Ascending aorta (tissue), 2 donors: ENCODE measurements at places on chromosomes 3 and 15. TPM values are rescaled to one million over a fixed set of nuclear protein-coding genes. Genes with fewer than 3 reads are reported as not detected.

- no peaks in the 10 kb centered on the region for H3K36me3 ChIP-seq
- no peak overlapping the region for H3K4me3 ChIP-seq
- no peak overlapping the region for H3K27ac ChIP-seq
- DNase-seq, result no peak
These were observed 421.3 kb downstream of the PYDC2 start for GRCh38 chr3:191882289-191882688.

- no peak for DNase-seq
- H3K27me3 ChIP-seq, result no peaks in the 10 kb centered on the region
- H3K4me3 ChIP-seq, result no peak overlapping the region
- peaks cover 4% of the 10 kb centered on the region for H3K4me1 ChIP-seq
- H3K36me3 ChIP-seq, result peaks cover 10% of the 10 kb centered on the region
These were observed 30.5 kb upstream of the ICE2 start for GRCh38 chr15:60509470-60509869.

PHLDB2 gene
- total RNA-seq, result 58.6 TPM

GRCh38 chr15:33040496-33040895 lies 154.0 kb downstream of the FMN1 start:
- H3K27ac ChIP-seq, result no peak overlapping the region
- DNase-seq, result no peak
- no peaks in the 10 kb centered on the region for H3K4me1 ChIP-seq

- no peak overlapping the region for H3K4me3 ChIP-seq
- DNase-seq, result no peak
- H3K27ac ChIP-seq, result no peak overlapping the region
These were observed 50.0 kb downstream of the DRD3 start for GRCh38 chr3:114128826-114129225.

DNA sequence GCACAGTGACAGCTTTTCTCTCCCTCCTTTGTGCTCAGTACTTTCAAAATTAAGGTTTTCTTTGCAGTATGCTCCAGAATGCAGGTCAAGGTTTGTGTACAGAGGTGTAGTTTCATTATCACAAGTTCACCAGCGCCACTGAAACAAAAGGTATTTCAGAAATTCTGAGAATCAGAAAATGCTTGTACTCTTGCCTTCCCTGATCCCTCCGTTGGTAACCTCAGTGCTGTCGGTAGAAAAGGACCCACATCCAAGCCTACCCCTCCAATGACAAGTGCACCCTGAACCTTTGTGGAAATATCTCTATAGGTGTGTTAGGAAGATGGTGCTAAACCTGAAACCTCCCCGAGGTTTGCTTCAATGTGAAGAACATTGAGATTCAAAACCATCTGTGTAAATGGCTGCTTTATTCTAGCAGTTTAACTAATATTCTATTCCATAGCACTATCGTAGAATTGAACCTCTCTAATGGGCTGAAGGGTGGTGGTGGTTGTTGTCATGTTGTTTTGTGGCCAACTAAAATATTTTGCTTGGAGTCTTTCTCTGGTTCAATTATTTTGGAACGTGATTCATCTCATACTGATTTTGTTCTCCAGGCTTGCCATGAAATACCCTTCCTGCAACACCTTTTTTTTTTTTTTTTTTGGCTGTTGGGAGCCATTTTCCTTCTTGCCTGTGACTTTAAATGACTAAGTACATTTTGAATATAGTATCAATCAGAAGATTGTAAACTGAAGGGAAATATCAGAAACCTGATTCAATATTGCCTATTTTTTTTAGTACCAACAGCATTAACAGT lies 20.7 kb downstream of the ZBTB38 start:
- no peaks in the 10 kb centered on the region for H3K36me3 ChIP-seq
- peak overlapping the region; percentile 68 for H3K27ac ChIP-seq
- DNase-seq, result no peak
- H3K4me1 ChIP-seq, result peaks cover 25% of the 10 kb centered on the region

DNA sequence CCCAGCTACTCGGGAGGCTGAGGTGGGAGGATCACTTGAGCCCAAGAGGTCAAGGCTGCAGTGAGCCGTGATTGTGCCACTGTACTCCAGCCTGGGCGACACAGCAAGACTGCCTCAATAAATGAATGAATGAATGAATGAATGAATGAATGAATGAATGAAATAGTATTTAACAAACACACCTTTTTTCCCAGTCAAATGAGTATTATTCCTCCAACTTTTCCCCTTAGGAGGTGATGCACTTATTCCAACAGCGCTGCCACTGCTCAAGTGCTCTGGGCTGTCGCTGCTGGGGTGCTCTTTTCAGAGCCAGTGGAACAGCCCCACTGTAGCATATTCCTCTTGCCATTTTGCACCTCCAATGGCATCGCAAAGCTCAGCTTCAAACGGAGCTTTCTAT lies 66.8 kb upstream of the RAD18 start:
- no peak overlapping the region for H3K4me3 ChIP-seq
- peaks cover 2% of the 10 kb centered on the region for H3K4me1 ChIP-seq
- no peaks in the 10 kb centered on the region for H3K36me3 ChIP-seq
- peak; percentile 19 for DNase-seq

- no peaks in the 10 kb centered on the region for H3K36me3 ChIP-seq
- DNase-seq, result peak; percentile 69
- no peak overlapping the region for H3K4me3 ChIP-seq
- H3K4me1 ChIP-seq, result no peaks in the 10 kb centered on the region
- no peaks in the 10 kb centered on the region for H3K27me3 ChIP-seq
These were observed 212.5 kb downstream of the OSBPL10 start for GRCh38 chr3:31768479-31769125.

DNA sequence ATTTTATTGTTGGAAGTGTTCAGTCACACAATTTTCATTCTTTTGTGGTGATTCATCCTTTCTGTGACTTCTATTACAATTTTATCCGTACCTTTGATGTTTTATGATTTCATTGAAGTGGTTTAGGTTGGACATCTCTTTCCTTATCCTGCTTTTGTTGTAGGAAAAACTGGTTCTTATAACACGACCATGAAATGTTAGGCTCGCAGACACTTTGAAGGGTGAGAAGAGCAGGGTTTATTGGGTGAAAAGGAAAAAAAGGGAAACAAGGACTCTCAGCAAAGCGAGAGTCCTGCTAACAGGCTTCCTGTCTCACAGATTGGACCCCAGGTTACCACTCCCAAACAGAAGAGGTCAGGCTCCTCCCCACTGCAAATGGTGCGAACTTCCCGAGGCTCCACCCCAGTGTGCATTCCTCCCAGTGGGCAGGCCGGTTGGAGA lies 257.4 kb downstream of the STXBP5L start:
- DNase-seq, result no peak
- H3K27me3 ChIP-seq, result no peaks in the 10 kb centered on the region
- H3K36me3 ChIP-seq, result no peaks in the 10 kb centered on the region
- H3K4me3 ChIP-seq, result no peak overlapping the region
- no peaks in the 10 kb centered on the region for H3K4me1 ChIP-seq

PRR23C gene
- not detected for total RNA-seq

- no peak for DNase-seq
- H3K27ac ChIP-seq, result no peak overlapping the region
- H3K27me3 ChIP-seq, result no peaks in the 10 kb centered on the region
- no peaks in the 10 kb centered on the region for H3K4me1 ChIP-seq
- no peaks in the 10 kb centered on the region for H3K36me3 ChIP-seq
These were observed 185.5 kb upstream of the GPR149 start for GRCh38 chr3:154615471-154615870.

DNA sequence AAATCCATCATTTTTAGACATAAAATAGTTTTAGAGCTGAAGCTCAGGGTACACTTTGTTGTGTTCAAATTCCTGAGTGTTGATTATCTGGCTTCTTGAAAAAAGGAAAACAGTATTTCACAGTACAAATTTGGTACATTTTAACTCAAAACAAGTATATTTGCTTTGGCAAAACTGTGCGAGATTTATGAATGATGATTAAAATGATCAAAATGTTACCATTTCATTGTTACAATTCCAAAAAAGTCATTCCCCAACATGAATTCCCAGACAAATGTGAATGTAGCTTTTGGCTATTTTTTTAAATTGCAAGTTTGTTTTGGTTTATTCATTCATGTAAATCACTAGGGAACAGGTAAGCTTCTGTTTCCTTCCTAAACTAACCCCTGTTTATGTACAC lies 347.4 kb upstream of the DCBLD2 start:
- H3K27ac ChIP-seq, result peak overlapping the region; percentile 74
- no peak for DNase-seq
- H3K4me1 ChIP-seq, result peaks cover 2% of the 10 kb centered on the region
- no peak overlapping the region for H3K4me3 ChIP-seq

DNA sequence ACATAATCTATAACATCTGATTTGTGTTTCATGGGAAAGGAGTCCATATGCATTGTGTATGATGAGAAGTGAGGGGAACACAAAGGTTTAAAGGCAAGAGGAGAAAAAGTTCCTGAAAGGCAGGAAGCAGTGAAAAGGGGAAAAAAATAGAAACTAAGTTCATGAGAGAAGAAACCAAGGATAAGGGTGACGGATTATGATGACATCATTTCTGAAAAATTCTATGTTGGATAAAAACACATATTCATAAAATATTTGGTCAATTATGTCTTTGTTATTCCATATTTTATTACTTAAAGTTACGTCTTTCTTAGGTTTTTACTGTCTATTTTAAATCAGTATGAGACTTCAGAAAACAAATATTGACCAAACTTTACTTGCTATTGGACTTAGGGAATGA lies 48.6 kb upstream of the CP start:
- no peak overlapping the region for H3K4me3 ChIP-seq
- peaks cover 6% of the 10 kb centered on the region for H3K4me1 ChIP-seq
- no peaks in the 10 kb centered on the region for H3K27me3 ChIP-seq
- no peak for DNase-seq
- no peak overlapping the region for H3K27ac ChIP-seq
- H3K36me3 ChIP-seq, result no peaks in the 10 kb centered on the region

RARB gene
- 52.7 TPM for total RNA-seq

GRCh38 chr15:90813796-90814190 lies 54.6 kb upstream of the FURIN start:
- no peaks in the 10 kb centered on the region for H3K36me3 ChIP-seq
- H3K27me3 ChIP-seq, result no peaks in the 10 kb centered on the region
- no peaks in the 10 kb centered on the region for H3K4me1 ChIP-seq

DNA sequence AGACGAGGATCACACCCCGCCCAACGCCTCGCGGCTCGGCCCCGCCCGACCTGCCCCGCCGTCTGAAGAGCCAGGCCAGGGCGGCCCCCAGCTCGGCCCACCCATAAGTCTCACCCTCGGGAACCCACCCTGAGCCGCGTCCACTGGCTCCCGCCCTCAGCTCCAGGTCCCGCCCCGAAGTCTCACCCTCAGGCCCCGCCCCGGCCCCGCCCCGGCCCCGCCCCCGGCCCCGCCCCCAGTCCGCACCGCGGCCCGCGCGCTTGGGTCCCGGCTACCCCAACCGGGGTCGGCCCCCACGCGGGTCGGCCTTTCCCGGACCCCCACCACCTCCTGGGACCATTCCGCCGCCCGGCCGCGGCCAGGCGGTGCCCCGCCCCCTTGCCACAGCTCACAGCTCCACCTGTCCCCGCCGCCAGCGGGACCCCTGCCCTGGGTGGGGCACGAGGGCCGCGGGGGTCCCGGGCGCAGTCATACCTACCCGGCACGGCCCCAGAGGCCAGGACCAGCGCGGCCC lies 489 bp downstream of the CSPG5 start:
- no peak for DNase-seq
- no peaks in the 10 kb centered on the region for H3K27me3 ChIP-seq
- no peak overlapping the region for H3K27ac ChIP-seq
- H3K36me3 ChIP-seq, result no peaks in the 10 kb centered on the region

DNA sequence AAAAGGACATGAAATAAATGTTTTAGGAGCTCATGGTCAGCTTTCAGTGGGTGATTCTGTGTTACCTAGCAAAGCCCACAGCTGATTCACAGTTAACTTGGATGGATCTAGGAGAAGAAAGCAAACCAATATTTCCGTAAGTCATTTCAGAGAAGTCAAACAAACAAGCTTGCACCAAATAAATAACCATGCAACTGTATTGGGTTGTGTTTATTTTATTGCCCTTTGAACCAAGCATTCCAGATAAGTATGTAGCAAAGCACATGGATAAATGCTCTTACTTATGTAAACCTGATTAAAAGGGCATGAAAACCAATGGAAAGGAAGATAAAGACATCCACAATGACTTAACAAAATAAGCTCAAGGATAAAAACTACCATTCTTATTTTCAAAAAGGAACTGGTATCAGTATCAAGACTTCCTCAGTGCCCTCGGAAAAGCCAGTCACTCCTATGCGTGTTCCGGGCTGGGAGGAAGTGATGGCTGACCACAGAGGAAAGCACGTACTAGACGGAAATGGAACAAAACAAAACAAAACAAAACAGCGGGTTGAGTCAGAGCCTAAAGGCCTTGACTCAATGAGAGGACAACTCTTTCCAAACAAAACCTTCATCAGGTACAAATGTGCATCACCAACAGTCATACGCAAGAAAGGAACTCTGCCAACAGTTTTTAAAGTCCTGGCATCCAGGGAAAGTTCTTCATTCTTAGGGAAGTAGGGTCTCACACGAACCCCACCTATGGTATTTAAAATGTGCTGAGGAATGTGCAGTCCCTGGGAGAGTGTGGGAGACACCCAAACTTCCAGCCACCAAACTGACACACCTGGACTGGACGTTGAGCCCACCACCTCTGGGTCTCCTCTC lies 103.3 kb downstream of the SNRK start:
- H3K4me3 ChIP-seq, result no peak overlapping the region
- H3K4me1 ChIP-seq, result no peaks in the 10 kb centered on the region
- no peaks in the 10 kb centered on the region for H3K27me3 ChIP-seq
- peak; percentile 61 for DNase-seq
- peak overlapping the region; percentile 57 for H3K27ac ChIP-seq
- no peaks in the 10 kb centered on the region for H3K36me3 ChIP-seq

GRCh38 chr15:81286621-81287121 lies 37.3 kb downstream of the STARD5 start:
- H3K4me1 ChIP-seq, result no peaks in the 10 kb centered on the region
- no peak for DNase-seq
- no peaks in the 10 kb centered on the region for H3K36me3 ChIP-seq
- H3K27me3 ChIP-seq, result no peaks in the 10 kb centered on the region
- H3K27ac ChIP-seq, result no peak overlapping the region
- no peak overlapping the region for H3K4me3 ChIP-seq

DNA sequence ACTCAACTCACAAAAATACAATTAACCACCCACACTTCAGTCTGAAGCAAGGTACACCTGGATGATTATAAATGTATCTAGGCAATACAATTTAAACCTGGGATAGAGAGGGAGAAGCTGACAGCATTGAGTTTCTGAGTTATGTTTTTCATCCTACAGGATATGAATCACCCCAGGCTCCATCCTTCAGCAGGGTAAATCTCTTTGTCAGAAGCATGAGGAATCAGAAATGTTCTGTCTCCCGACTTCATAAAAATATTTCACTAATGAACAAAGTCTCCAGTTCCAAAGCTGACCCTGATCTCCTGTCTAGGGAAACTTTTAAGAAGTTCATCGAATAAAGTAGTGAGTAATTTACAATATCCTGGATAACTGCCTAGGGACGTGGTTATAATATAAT lies 25.5 kb upstream of the FRMD4B start:
- no peak overlapping the region for H3K27ac ChIP-seq
- H3K27me3 ChIP-seq, result no peaks in the 10 kb centered on the region
- no peaks in the 10 kb centered on the region for H3K36me3 ChIP-seq

DNA sequence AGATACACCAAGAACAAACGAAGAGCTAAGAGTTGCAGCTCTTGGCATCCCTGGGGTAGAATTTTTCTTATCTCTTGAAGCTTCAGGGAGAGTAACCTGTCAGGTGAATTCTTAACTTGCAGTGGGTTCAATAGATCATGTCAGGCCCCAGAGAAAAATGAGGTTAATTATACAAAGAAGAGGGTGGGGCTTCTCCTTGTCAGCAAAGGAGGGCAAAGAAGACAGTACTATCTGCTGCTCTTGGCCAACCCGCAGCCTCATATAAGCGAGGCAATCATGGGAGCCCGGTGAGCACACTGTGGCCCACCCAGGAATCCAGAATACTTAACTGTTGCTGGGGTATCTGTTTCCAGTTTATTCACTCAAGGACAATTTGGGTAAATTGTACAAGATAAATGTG lies 110.2 kb downstream of the SEMA5B start:
- no peak overlapping the region for H3K27ac ChIP-seq
- H3K36me3 ChIP-seq, result no peaks in the 10 kb centered on the region
- no peak for DNase-seq
